GM19239 (cell line): ENCODE measurements at places on chromosomes 11 and 22.

DNA sequence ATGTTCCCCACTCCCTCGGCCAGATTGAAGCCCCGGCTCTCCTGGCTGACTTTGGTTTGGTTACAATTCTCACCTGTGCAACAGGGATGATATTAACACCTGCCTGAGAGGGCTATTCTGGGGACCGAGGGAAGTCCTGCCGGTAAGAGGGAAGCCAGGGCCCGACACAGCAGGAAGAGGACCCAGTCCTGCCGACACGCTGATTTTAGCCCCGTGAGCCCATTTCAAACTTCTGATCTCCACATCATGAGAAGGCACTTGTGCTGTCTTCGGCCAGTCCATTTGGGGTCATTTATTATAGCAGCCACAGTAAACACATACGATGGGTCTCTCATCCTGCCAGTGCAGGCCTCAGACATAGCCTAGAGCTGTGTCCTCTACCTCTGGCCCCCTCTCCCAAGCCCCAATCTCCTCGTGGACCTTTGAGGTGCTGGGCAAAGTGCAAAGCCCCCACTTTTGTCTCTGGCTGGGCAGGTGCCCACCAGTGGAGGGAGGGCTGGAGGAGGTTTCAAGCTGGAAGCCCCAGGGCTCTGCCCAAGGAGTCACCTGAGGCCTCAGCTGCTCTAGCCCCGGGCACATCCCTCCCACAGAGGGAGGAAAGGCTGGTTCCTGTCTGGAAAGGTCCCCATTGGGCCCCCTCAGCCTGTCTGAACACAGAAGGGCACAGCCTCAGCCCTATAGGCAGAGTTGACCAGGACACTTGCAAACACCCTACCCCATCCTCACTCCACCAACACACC is 59.1 kb upstream of the FGF3 start:
- no peak for DNase-seq

- no peak for DNase-seq
Measured at GRCh38 chr11:45216901-45217300, 69.2 kb downstream of the SYT13 start.

GRCh38 chr11:86692317-86692716 is 19.9 kb upstream of the ME3 start:
- DNase-seq, result no peak

- DNase-seq, result no peak
Measured at GRCh38 chr22:37943825-37944198, 9.6 kb downstream of the C22orf23 start.

GRCh38 chr22:23180301-23180892 is at the start of gene BCR:
TSS of gene BCR (plus strand) at chr22:23180509. CDS start at chr22:23180961, 452 bp downstream.
- DNase-seq, result peak; percentile 83

DNA sequence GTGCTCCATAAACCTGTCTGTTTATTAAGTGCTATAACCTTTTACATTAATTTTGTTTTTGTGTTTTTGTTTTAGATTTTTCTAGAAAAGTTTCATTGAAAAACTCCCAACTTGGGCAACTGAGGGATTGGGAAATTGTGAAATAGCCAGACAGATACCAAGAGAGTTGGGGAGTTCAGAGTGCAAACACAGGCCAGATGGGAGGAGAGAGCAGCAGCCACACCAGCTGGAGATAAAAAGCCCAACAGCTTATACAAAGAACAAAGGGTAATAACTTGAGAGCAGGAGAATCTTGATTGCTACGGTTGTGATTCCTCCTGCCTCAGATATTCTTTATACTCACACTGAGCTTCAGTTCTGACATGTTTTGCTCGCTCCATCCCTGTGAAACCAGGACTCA is 1642.2 kb downstream of the LRRC4C start:
- no peak for DNase-seq

DNA sequence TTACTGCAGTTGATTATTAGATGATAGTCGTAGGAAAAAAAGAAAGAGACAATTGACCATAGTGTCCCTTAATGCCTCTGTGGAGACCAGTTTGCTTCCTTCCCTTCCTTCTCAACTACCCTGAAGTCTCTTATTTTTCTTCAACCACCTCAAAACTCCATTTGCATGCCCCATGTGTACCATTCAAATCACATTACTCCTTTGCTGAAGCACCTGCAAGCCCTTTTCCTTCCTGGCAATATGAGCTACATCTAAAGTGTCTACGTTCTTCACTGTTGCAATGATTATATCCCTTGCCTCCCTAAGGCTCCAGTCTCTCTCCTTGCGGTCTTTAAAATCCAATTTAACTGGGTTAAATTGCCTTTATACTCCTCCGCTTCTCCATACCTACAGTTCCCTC is 867.4 kb upstream of the API5 start:
- DNase-seq, result no peak

GRCh38 chr11:10743354-10744000 is 7.6 kb upstream of the CTR9 start:
- no peak for DNase-seq

DNA sequence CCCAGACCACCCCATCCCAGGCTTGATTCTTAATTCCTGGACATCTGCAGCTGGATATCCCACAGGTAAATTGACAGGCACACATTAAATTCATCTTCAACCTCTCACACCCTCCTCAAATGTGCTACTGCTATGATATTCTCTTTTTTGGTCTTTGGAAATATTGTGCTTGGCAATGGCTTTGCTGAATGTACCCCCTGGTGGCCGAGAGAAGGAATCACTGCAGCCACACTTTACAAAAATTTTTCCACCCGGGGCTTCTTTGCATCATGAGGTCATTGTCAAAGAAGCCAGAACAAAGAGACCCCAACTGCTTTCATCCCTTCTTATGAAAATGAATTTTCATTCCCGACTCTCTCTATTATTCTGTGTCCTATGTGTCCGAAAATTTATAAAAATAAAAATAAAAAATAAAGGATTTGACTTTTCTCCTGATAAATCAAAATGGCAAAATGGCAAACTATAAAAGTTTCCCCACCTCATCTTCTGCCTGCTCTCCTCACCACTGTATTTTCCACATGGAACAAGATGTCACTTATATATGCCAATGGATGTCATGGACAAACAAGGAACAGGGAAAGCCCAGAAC is 15.0 kb upstream of the CYB5R2 start:
- DNase-seq, result no peak

GRCh38 chr11:117929916-117930570 is 841 bp upstream of the TMPRSS13 start:
- no peak for DNase-seq

DNA sequence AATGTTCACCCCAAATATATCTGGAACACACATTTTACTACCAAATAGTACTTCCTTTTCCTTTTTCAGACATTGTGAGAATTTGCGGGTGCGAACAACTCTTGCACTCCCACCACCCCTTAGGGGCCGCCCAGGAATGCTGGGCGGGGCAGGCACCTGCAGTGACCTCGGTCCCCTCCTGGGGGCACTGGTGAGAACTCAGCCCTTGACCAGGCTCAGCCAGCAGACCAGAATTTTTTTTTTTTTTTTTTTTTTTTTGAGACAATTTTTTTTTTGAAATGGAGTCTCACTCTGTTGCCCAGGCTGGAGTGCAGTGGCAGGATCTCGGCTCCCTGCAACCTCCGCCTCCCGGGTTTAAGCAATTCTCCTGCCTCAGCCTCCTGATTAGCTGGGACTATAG is 75.8 kb downstream of the ARHGAP8 start:
- DNase-seq, result peak; percentile 64

DNA sequence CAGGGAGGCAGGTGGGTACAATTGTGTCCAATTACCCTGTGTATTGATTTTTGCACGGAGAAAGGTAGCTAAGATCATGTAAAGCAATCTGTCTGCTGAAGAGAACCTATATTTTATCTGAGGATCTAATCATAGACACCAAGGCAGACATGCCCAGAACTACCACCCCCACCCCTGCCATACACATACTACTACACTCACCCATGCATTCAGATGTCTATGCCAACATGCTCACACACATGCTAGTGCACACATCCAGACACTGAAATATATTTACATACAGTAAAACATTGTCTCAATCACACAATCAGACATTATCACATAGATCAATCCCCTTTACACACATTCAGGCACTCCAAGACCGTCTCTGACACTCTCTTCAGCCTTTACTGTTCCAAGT is 1.8 kb downstream of the SCN3B start:
- no peak for DNase-seq

- peak; percentile 52 for DNase-seq
Measured at GRCh38 chr11:14519917-14520746, at the start of gene PSMA1. TSS of gene PSMA1 (minus strand) at chr11:14520386. CDS start at chr11:14520299, 87 bp downstream.

DNA sequence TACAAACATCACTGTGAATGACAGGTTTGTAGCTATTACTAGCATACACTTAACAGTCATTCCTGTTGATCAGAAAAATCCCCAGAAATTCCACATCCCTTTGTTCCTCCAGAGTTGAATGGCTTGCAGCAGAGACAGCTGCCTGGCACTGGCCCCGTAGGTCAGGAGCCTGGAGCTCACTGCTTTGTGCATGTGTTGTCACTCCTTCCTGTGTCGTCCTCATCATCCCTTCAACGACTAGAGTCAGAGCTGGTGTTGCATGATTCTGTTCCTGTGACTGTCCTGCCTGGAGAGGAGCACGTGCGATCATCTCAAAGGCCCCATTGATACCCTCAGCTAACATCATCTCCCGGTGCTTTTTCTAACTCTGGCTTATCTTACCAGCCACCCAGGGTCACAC is 58.3 kb downstream of the LDLRAD3 start:
- no peak for DNase-seq

GRCh38 chr22:48896766-48897644 is 930.7 kb downstream of the BRD1 start:
- no peak for DNase-seq

- DNase-seq, result no peak
Measured at GRCh38 chr11:111441443-111441842, 62.4 kb upstream of the POU2AF1 start.

DNA sequence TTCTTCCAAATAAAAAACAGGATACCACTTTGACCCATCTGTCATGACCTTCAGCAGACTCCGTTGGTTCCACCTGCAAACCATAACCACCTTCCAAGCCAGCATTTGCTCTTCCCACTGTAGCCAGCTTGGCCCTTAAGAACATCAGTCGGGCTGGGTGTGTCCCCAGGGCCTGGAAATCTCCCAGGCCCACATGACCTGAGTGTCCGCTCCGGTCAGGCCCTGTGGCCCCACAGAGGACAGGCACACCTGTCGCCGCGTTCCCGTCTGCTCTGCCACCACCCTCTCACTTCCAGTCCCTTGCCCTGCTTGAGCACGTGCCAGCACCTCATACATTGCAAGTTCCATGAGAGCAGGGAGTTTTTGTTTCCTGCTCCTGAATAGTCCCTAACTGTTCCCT is 65.7 kb upstream of the PITPNB start:
- no peak for DNase-seq

DNA sequence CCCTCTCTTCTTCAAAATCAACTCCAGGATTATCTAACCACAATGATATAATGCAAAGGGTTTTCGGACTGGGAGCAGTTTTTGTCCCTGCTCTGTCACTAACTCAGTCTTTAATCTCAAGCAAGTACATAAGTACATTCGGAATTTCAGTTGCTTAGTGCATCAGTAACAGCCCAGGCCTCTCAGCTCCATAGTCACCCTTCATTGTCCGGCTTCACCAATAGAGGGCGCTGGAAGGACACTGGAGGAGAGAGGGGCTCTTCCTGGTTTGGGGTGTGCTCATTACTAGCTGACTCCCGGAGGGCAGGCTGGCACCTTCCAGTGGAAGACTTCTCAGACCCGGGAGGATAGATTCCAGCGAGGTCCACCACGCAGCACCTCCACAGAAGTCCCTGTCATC is 90.4 kb upstream of the PDGFD start:
- DNase-seq, result peak; percentile 10

DNA sequence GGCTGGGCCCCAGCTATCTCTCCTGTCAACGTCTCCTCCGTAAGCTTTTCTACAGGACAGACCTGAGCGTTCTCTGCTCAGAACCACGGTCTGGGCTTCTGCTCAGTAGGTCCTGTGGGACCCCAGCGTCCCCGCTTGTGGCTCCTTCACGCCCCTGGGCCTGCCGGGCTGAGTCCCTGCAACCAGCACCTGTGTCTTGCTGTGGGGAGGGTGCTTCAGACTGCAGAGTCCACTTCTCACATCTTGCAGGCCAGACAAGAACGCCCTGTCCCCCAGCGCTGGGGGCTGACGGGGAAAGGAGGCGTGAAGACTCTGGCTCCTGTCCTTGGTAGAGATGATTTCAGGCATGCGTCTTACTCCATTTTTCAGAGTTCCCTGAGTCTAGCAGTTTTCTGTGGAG is 1480.8 kb downstream of the BRD1 start:
- DNase-seq, result no peak

GRCh38 chr11:64539239-64539638 is 51.8 kb upstream of the SLC22A12 start:
- no peak for DNase-seq

DNA sequence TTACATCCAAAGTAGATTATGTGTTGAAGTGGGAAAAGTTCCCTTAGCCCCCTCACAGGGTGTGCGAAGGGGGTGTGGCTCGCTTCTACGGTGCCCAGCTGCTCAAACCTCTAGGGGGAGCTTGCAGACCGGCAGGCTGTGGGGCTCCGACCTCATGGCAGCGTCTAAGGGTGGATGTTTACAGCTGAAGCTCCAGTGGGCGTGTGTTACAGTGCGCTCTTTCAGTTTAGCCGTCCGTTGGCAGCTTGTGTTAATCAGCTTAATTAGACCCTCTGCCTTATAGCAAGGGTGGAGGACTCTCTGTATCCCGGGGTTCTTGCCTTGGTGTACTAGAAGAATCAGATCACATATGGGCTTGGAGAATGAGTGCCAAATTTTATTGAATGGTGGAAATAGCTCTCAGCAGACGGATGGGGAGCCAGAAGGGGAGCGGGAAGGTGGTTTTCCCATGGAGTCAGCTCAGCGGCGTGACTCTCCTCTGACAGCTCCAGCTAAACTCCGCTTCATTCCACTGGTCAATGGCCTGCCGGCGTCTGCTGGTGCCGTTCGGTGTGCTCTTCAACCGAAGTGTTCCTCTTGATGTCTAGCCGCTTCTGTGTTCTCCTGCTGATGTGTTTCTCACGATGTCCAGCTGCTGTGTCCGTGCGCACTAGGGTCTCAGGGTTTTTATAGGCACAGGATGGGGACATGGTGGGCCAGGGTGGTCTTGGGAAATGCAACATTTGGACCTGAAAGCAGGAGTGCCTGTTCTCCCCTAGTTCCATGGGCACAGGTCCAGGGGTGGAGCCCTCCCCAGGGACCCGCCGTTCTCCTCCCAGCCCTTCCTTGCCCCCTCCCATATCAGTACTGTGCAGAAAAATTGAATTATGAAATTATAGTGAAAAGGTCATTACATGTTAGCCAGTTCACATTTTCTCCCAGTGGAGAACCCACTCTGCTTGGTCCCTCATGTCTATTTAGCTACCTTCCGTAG is 28.6 kb upstream of the OR10G7 start:
- DNase-seq, result no peak

- DNase-seq, result no peak
Measured at GRCh38 chr11:12097219-12097618, 13.2 kb upstream of the MICAL2 start.

- DNase-seq, result no peak
Measured at GRCh38 chr22:29145321-29146072, 60.2 kb upstream of the EMID1 start.

- DNase-seq, result no peak
Measured at GRCh38 chr11:71433648-71434450, 14.3 kb downstream of the DHCR7 start.

GRCh38 chr11:4459500-4459899 is 10.4 kb downstream of the OR52K2 start:
- DNase-seq, result no peak

GRCh38 chr22:41951898-41952474 is at the start of gene SMIM45:
TSS of gene SMIM45 (plus strand) at chr22:41952150.
- DNase-seq, result no peak
